ENCODE measurements at places on chromosomes 7 and 10. TPM values are rescaled to one million over a fixed set of nuclear protein-coding genes. Genes with fewer than 3 reads are reported as not detected.

The NME8 gene
- not detected for total RNA-seq

The ASZ1 gene
- total RNA-seq, result not detected

The PIK3CG gene
- total RNA-seq, result 0.03 TPM

The IGFBP3 gene
- total RNA-seq, result 632 TPM

The GPR85 gene
- 3.8 TPM for total RNA-seq

The PNLIPRP3 gene
- 1.0 TPM for total RNA-seq

The GSTO2 gene
- total RNA-seq, result 2.7 TPM

The PILRA gene
- 2.2 TPM for total RNA-seq

The CNNM1 gene
- total RNA-seq, result 3.8 TPM

The SLC18A3 gene
- total RNA-seq, result 1.4 TPM

The HMX2 gene
- not detected for total RNA-seq

DNA sequence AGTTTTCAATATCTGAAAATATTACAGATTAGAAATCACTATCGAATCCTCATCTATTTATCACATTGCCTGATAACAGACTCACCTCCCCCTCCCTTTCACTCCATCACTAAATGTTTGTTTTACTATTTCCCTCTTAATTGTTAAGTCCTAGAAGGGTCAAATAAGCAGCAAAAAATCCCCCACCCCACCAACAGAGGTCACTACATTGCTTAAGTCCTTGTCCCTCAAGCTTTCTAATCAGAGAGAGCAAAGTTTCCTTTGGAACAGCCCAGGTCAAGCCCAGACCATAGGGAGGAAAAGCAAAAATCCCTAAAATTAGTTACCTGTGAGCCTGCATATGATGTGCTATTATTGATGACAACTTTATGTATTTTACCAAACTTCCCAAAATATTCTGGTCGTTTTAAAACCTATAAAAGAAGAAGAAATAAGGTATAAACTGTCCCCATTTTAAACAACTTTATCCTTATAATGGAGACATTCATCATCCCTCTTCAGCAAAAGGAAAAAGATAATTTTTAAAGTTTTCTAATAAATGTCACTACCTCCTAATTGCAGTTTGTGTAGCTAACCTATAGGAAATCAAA is 95.0 kb downstream of the CNOT4 start:
- no peaks in the 10 kb centered on the region for H3K27me3 ChIP-seq
- peak; percentile 60 for DNase-seq
- no peaks in the 10 kb centered on the region for H3K4me1 ChIP-seq
- H3K27ac ChIP-seq, result no peak overlapping the region

- H3K27ac ChIP-seq, result peak overlapping the region; percentile 64
- peaks cover 25% of the 10 kb centered on the region for H3K4me1 ChIP-seq
- no peak for DNase-seq
- H3K36me3 ChIP-seq, result no peaks in the 10 kb centered on the region
These were observed 40.3 kb downstream of the HIPK2 start for GRCh38 chr7:139737221-139738100.

- no peak overlapping the region for H3K4me3 ChIP-seq
- H3K27me3 ChIP-seq, result no peaks in the 10 kb centered on the region
- no peak overlapping the region for H3K27ac ChIP-seq
- no peak for DNase-seq
- H3K36me3 ChIP-seq, result no peaks in the 10 kb centered on the region
These were observed 11.3 kb upstream of the FAM241B start for GRCh38 chr10:69618746-69619145.

DNA sequence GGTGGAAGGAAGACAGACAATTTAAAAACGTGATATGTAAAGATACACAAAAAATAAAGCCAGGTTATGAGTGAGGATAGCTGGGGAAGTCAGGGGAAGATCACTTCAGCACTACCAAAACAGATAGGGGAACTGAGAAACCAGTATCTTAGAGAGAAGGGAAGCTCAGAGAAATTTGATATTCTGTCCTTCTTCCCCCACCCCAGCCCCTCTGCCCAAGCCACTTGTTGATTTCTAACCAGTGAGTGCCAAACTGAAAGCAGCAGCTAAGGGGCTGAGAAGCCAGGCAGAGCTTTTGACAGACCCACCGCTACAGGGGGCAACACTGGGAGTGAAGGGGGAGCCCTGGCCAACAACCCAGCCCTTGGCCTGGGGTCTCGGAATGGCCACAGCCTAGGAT is 9.1 kb upstream of the SLC29A3 start:
- no peaks in the 10 kb centered on the region for H3K27me3 ChIP-seq
- peaks cover 10% of the 10 kb centered on the region for H3K4me1 ChIP-seq
- DNase-seq, result no peak
- no peak overlapping the region for H3K27ac ChIP-seq
- H3K36me3 ChIP-seq, result no peaks in the 10 kb centered on the region
- H3K4me3 ChIP-seq, result no peak overlapping the region

DNA sequence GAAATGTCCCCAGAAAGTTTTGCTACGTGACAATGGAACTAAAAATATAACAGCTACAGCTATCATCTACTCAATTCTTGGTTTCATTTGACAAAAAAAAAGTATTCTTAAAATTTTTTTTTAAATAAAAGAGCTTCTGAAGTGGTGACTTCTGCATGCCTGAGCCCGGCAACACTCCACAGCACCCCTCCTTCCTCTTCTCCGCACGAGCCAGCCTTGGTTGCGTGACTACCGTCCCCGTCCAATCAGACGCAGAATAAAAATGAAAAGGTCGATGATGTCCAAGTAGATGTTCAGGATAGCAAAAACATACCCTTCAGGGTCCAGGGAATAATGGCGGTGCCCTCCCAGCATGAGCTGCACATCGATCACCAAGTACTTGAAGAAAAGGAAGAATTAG is 34.5 kb upstream of the GATAD1 start:
- no peak overlapping the region for H3K4me3 ChIP-seq
- no peak for DNase-seq
- H3K27ac ChIP-seq, result no peak overlapping the region
- no peaks in the 10 kb centered on the region for H3K4me1 ChIP-seq

- H3K4me1 ChIP-seq, result no peaks in the 10 kb centered on the region
- H3K27ac ChIP-seq, result no peak overlapping the region
- no peaks in the 10 kb centered on the region for H3K27me3 ChIP-seq
- H3K36me3 ChIP-seq, result no peaks in the 10 kb centered on the region
These were observed 41.1 kb downstream of the OTUD1 start for GRCh38 chr10:23479798-23480473.

DNA sequence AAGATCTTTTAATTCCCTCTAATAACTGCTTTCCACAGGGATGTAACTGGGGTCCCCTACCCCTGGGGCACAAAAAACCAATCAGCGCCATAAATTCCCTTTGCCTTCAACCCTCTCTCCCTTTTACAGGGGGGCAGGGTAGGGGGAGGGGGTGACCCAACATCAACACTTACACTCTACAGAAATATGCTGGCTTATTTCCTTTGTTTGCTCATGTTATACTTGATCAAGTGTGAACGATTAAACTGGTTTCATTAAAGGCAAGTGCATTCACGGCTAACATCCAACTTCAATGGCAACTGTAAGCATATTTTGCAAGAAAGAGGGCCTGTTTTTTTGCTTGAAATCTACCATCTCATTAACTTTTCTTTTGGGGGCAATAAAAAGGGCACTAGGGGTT is 2.9 kb downstream of the CTBP2 start:
- peak overlapping the region; percentile 47 for H3K4me3 ChIP-seq
- peaks cover 68% of the 10 kb centered on the region for H3K4me1 ChIP-seq
- DNase-seq, result no peak
- no peaks in the 10 kb centered on the region for H3K36me3 ChIP-seq

DNA sequence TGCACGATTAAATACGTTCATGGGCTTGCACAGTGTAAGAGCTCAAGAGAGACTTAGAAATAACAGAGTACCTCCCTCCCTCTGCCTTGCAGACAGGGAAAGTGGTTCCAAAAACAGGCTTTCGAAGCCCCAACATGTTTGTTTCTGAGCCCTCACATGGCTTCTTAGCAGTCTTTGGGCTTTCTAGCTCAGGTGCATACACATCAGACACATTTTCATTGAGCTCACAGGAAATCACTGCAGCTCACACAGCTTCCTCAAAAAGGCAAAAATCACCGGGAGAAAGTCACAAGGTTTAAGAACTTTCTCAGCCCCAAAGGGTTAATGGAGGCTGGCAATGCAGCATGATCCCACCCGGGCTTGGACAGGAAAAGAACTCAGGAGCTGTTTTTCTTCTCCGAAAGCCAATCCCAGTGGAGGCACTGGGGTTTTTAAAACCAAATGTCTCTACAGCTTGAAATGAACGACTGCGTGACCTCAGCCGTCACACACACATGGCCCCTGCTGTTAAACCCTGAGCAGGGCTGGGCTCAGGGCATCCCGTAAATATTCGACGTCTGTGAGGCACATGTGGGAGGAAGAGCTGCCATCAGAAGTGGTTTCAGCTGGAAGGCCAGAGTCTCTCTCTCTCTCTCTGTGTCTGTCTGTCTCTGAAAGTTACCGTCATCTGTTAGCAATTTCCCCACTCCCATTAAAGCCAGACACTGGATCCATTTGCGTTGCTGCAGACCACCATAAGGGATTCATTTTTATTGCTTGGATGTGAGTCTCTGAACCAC is 69.7 kb downstream of the CALML3 start:
- DNase-seq, result peak; percentile 69
- H3K27ac ChIP-seq, result peak overlapping the region; percentile 83

GRCh38 chr7:79454361-79454960 is 994 bp upstream of the MAGI2 start:
- H3K4me3 ChIP-seq, result peak overlapping the region; percentile 69
- no peaks in the 10 kb centered on the region for H3K36me3 ChIP-seq
- no peaks in the 10 kb centered on the region for H3K4me1 ChIP-seq
- DNase-seq, result peak; percentile 52
- H3K27ac ChIP-seq, result peak overlapping the region; percentile 79

DNA sequence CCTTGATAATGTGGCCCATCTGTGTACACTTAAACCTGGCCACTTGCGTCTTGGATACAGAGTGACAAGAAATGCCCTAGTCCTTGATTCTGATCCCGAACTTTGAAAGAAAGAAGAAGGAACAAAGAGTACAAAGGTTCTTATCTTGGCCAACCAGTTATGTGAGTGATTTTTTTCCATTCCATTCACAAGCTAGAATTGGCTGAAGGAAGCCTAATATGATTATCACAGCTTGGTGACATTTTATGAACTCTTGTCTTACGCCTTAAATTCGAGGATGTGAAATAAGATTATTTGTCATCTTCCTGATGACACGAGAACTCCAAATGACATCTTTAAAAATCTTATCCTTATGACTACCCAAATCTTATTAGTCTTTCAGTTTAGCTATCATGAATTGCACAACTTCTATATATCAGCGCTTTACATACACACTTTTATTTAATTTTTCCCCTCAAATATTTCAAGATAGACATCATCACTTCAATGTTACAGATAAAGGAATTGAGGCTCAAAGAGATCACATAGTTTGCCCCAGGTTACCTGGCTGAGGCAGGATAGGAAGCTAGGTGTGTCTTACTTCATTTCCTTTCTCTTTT is 13.0 kb upstream of the SP4 start:
- peaks cover 5% of the 10 kb centered on the region for H3K27me3 ChIP-seq
- no peak for DNase-seq
- H3K27ac ChIP-seq, result no peak overlapping the region
- H3K4me3 ChIP-seq, result no peak overlapping the region
- no peaks in the 10 kb centered on the region for H3K4me1 ChIP-seq

DNA sequence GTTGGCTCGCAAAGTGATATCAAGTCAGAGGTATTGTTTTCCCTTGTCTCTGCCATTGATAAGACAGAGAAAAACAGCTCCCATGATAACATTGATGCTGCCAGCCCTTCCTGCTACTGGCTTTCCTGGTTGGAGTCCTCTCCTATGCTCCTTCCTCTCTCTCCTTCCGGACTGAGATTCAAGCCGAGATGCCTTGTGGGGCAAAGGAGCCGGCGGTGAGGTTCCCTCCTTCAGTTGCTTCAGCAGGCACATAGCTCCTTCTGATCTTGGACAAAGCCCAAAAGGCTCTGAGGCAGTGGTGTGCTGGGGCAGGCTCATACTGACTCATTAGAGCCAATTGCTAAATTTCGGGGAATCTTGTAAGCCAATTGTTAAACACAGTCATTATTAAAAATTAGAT is 8.8 kb upstream of the ZCCHC24 start:
- H3K4me1 ChIP-seq, result peaks cover 19% of the 10 kb centered on the region
- H3K4me3 ChIP-seq, result no peak overlapping the region
- H3K27ac ChIP-seq, result no peak overlapping the region
- no peak for DNase-seq

DNA sequence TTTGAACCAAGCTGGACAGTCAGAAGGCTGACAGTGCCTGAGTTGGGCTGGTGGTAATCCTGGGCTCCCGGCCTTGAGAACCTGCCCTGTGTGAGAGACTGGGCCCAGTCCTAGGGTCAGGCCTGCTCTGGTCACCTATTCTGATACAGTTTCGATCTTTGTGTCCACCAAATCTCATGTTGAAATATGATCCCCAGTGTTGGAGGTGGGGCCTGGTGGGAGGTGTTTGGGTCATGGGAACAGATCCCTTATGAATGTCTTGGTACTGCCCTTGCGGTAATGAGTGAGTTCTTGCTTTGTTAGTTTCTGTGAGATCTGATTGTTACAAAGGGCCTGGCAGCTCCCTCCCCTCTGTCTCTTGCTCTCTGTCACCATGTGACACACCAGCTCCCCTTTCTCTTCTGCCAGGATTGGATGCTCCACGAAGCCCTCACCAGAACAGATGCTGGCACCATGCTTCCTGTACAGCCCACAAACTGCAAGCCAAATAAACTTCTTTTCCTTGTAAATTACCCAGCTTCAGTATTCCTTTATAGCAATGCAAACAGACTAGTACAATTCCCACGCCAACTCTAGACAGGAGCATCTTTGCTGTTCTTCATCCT is 111.8 kb upstream of the ZNF438 start:
- H3K4me3 ChIP-seq, result no peak overlapping the region
- no peak for DNase-seq
- H3K27ac ChIP-seq, result no peak overlapping the region
- no peaks in the 10 kb centered on the region for H3K27me3 ChIP-seq
- H3K4me1 ChIP-seq, result no peaks in the 10 kb centered on the region
- no peaks in the 10 kb centered on the region for H3K36me3 ChIP-seq

- H3K4me1 ChIP-seq, result peaks cover 7% of the 10 kb centered on the region
- H3K4me3 ChIP-seq, result no peak overlapping the region
- H3K27ac ChIP-seq, result no peak overlapping the region
- DNase-seq, result no peak
These were observed 84.7 kb downstream of the MAPK8 start for GRCh38 chr10:48390933-48391845.

- no peak overlapping the region for H3K4me3 ChIP-seq
- H3K4me1 ChIP-seq, result peaks cover 6% of the 10 kb centered on the region
- no peaks in the 10 kb centered on the region for H3K36me3 ChIP-seq
- no peak for DNase-seq
These were observed 11.9 kb upstream of the TSPAN13 start for GRCh38 chr7:16741676-16742075.

- DNase-seq, result no peak
- no peaks in the 10 kb centered on the region for H3K27me3 ChIP-seq
- no peaks in the 10 kb centered on the region for H3K4me1 ChIP-seq
- no peak overlapping the region for H3K27ac ChIP-seq
These were observed 78.5 kb downstream of the GRID1 start for GRCh38 chr10:86287966-86288579.

Measured in hepatocyte (in vitro differentiated cells).